Ascending aorta (tissue), 2 donors: ENCODE measurements at places on chromosomes 16 and 17. TPM values are rescaled to one million over a fixed set of nuclear protein-coding genes. Genes with fewer than 3 reads are reported as not detected.
A peak's percentile ranks its signal among the peaks of the same experiment; 100 is the strongest.

DNA sequence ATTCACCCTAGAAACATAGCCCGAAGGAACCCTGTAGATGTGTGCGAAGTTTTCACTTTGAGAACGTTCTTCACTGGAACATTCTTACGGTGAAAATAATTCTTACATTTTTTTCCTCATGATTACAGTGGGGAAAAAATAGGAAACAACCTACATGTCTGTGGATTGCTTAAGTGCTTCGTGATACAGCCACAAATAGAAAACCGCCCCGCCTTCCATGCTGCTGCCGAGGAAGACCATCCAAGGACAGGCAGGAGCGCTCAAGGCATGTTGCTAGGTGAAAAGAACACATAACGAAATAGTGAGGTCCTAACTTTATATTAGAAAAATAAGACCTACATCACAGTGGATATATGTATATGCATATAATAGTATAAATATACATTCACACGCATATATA lies 78.8 kb downstream of the BMERB1 start:
- H3K4me1 ChIP-seq, result no peaks in the 10 kb centered on the region
- H3K4me3 ChIP-seq, result no peak overlapping the region

DNA sequence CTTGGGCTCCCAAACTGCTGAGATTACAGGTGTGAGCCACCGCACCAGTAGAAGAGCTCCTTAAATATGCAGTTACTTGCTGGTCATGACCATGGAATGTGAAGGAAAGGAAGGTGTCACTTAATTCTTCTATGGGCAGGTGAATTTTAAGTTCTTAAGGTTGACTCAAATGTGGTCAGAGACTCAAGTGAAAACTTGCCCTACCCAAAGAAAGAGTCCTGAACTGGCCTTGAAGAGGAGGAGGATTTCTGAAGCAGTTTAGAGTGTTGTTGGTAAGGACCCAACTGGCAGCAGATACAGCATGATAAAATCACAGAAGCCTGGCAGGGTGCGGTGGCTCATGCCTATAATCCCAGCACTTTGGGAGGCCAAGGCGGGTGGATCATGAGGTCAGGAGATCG lies 29.4 kb downstream of the CHD9 start:
- H3K36me3 ChIP-seq, result no peaks in the 10 kb centered on the region
- H3K27ac ChIP-seq, result peak overlapping the region; percentile 57
- no peak for DNase-seq
- H3K4me3 ChIP-seq, result no peak overlapping the region
- H3K27me3 ChIP-seq, result no peaks in the 10 kb centered on the region

- no peaks in the 10 kb centered on the region for H3K27me3 ChIP-seq
- H3K27ac ChIP-seq, result no peak overlapping the region
- H3K4me3 ChIP-seq, result peak overlapping the region; percentile 11
- peaks cover 16% of the 10 kb centered on the region for H3K4me1 ChIP-seq
Measured at GRCh38 chr16:67155295-67156142, 4.2 kb downstream of the TRADD start.

EFCAB13 gene
- total RNA-seq, result 1.2 TPM

DNA sequence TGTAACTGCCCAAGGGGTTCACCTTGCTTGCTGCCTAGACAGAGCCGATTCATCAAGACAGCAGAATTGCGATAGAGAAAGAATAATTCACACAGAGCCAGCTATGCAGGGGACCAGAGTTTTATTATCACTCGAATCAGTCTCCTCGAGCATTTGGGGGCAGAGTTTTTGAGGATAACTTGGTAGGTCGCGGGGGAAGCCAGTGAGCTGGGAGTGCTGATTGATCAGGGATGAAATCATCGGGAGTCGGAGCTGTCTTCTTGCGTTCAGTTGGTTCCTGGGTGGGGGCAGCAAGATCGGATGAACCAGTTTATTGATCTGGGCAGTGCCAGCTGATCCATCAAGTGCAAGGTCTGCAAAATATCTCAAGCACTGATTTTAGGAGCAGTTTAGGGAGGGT lies 9.1 kb downstream of the ITGAM start:
- H3K36me3 ChIP-seq, result no peaks in the 10 kb centered on the region
- H3K27ac ChIP-seq, result no peak overlapping the region
- no peak overlapping the region for H3K4me3 ChIP-seq
- no peaks in the 10 kb centered on the region for H3K27me3 ChIP-seq

TK2 gene
- total RNA-seq, result 21.5 TPM

ATP2A1 gene
- not detected for total RNA-seq

DNA sequence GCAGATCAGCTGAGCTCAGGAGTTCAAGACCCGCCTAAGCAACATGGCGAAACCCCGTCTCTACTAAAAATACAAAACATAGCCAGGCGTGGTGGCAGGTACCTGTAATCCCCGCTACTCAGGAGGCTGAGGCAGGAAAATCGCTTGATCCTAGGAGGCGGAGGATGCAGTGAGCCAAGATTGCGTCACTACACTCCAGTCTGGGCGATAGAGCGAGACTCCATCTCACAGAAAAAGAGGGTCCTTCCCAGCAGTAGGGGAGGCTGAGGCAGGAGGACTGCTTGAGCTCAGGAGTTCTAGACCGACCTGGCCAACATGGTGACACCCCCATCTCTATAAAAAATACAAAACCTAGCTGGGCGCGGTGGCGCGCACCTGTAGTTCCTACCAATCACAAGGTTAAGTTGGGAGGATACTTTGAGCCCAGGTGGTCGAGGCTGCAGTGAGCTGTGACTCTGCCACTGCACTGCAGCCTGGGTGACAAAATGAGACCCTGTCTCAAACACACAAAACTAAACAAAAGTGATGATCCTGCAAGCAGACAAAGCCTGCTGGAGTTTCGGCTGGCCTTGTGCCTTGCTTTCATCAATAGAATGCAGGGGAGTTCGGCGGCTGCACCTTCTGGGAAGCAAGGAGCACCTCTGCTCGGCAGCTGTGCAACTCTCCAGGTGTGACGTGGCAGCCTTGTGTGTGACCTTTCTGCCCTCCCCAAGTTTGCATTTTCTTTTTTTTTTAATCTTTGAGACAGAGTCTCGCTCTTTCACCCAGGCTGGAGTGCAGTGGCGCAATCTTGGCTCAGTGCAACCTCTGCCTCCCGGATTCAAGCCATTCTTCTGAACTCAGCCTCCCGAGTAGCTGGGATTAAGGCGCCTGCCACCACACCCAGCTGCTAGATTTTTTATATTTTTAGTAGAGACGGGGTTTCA lies 12.4 kb upstream of the YWHAE start:
- H3K27ac ChIP-seq, result peak overlapping the region; percentile 41
- H3K4me1 ChIP-seq, result peaks cover 11% of the 10 kb centered on the region
- peak; percentile 71 for DNase-seq
- H3K36me3 ChIP-seq, result no peaks in the 10 kb centered on the region
- no peak overlapping the region for H3K4me3 ChIP-seq
- H3K27me3 ChIP-seq, result no peaks in the 10 kb centered on the region

GRCh38 chr16:3577302-3577752 lies at the start of gene NLRC3:
Gene NLRC3 (minus strand): TSS chr16:3577403. CDS start chr16:3565036, 12,367 bp downstream.
- DNase-seq, result no peak
- H3K27me3 ChIP-seq, result no peaks in the 10 kb centered on the region
- peaks cover 10% of the 10 kb centered on the region for H3K36me3 ChIP-seq
- no peak within 1 kb of the TSS for H3K27ac ChIP-seq
- peak within 1 kb of the TSS; percentile 15 for H3K4me3 ChIP-seq

GRCh38 chr17:15298176-15298575 lies 33.0 kb upstream of the PMP22 start:
- no peak overlapping the region for H3K4me3 ChIP-seq
- DNase-seq, result no peak
- H3K27ac ChIP-seq, result no peak overlapping the region
- H3K36me3 ChIP-seq, result no peaks in the 10 kb centered on the region

SCARF1 gene
- total RNA-seq, result 295 TPM

ZC3H18 gene
- total RNA-seq, result 36.3 TPM

KRTAP2-2 gene
- not detected for total RNA-seq

GRCh38 chr17:7834542-7834956 lies 532 bp downstream of the KDM6B start:
- DNase-seq, result no peak
- peaks cover 8% of the 10 kb centered on the region for H3K4me1 ChIP-seq
- H3K4me3 ChIP-seq, result peak overlapping the region; percentile 80
- H3K27me3 ChIP-seq, result no peaks in the 10 kb centered on the region
- H3K27ac ChIP-seq, result peak overlapping the region; percentile 98
- no peaks in the 10 kb centered on the region for H3K36me3 ChIP-seq

CEMP1 gene
- not detected for total RNA-seq

DNA sequence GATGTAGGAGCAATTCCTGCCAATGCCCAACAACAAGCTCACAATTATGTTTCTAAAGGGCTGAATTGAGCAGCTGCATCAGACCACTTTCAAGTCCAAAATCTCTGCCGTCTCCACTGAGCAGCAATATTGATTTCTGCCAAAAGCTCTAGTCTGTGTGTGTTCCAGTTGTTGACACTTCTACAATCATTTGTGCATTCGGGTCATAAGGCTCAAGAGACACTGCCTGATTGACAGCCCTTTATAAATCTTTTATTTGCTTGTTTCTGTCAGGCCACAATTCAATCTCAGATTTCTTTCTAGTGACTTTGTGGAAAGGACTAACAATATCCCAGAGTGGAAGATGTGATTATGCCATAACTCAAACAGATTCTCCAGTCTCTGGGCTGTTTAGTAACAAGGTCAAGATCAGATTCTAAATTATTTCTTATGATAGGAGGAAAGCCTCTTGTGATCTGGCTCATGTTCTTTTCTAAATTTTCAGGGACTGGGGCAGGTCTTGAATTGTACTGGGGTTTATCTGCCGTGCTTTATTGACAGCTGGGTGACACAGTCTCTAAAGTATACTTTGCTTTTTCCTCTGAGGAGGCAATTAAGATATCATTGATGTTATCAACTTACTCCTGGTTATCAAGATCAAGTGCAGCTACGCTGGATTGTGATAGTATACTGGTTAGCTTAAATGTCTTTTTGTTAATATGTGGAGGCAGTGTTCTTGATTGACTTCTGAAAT lies 377.1 kb downstream of the CNTNAP4 start:
- no peaks in the 10 kb centered on the region for H3K27me3 ChIP-seq
- no peaks in the 10 kb centered on the region for H3K4me1 ChIP-seq
- H3K27ac ChIP-seq, result no peak overlapping the region
- DNase-seq, result no peak
